ENCODE measurements at places on chromosomes 5 and 9.

GRCh38 chr5:75368391-75368790 is 31.4 kb downstream of the HMGCR start:
- DNase-seq = no peak

GRCh38 chr9:134455934-134456755 is 129.9 kb downstream of the RXRA start:
- DNase-seq = peak; percentile 87

- DNase-seq = no peak
These were observed 20.4 kb upstream of the GDNF start for GRCh38 chr5:37860206-37860605.

DNA sequence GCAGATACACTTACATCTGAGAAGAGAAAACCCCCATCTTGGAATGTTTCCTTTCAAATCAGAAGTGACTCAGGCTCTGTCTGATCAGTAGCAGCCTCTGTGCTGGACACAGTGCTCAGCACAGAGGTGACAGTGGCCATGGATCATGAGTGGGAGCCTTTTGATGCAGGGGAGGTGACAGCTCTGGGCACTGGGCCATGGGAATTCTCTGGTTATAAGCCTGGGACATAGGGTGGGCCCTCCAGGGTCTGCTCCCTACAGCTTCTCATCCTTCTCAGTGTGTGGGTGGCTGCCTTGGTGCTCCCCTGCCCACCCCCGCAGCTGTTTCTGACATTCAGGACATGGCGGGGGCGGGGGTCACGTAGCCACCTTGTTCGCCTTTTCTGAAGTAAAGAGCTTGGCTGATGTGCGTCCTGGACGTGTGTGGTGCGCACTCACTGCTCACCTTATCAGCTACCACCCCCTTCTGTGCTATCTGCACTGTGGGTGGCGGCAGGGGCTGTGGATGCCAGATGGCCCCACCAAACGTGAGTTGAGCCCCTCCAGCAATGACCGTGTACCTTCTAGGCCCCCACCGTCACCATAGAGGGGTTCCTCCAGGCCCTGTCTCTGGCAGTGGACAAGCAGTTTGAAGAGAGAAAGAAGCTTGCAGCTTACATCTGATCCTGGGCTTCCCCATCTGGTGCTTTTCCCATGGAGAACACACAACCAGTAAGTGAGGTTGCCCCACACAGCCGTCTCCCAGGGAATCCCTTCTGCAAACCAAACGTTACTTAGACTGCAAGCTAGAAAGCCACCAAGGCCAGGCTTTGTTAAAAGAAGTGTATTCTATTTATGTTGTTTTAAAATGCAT is 24.0 kb downstream of the TRIP13 start:
- DNase-seq = peak; percentile 45

GRCh38 chr9:120755044-120755443 is 38.2 kb downstream of the FBXW2 start:
- DNase-seq = no peak

DNA sequence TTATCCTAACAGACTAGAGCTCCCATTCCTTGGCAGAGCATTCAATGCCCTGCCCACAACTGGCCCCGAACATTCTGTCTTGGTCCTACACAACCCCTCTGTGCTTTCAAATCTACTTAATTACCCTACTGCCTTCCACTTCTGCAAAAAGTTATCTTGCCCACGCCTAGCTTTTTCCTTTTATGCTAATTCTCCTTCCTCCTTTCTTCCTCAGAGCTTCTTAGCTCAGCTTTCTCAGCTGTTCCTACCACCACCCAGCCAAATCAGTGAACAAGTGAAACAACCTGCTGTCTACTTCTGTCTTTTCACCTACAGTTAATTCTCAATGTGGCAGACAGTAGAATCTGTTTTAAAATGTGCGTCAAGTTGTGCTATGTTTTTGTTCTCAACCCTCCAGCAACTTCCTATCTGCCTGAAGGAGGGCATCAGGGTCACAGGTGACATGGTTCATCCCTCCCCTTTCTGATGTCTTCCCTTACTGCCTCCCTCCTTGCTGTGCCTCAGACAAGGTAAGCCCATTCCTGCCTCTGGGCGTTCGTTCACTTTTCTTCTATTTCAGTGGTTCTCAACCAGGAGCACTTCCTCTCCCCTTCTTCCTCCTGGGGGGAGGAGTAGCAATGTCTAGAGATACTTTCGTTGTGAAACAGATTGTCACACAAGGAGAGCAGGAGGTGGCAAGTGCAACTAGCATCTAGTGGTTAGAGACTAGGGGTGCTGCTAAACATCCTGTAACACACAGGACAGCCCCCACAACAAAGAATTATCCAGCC is 1.3 kb upstream of the REEP5 start:
- no peak for DNase-seq

DNA sequence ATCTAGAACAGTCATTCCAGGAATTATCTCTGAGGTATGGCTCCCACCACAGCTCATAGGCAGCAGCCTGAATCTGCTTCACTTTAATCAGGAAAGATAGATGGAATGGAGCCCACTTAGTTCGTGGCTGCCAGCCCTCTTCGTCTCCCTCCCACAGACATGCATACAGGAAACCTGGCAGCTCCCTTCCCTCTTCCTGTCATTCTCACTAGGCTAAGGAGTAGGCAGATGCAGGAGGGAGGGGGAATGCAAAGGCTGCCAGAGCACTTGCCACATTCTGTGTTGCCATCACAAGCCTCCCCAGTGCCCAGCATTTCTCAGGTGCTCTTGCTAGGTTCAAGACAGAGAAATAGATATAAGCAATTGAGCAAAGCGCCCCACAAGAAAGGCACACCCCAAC is 378.9 kb downstream of the ELAVL2 start:
- no peak for DNase-seq

DNA sequence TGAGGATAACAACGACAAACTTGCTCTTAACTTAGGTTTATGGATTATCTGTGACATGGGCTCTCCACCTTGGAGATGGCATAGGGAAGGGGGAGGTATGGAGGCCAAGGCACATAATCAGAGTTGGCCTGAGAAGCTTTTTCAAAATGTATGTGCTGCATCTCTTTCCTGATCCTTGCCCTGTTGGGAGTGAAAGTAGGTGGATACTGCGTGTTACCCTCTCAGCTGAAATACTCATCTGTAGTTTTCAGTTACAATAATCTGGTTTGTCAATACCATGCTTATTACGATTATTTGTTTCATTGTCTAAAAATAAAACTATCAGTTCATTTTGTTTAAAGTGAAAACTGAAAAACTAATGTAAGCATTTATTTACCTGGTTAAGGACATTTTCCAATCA is 86.7 kb downstream of the SLC44A1 start:
- DNase-seq = no peak

DNA sequence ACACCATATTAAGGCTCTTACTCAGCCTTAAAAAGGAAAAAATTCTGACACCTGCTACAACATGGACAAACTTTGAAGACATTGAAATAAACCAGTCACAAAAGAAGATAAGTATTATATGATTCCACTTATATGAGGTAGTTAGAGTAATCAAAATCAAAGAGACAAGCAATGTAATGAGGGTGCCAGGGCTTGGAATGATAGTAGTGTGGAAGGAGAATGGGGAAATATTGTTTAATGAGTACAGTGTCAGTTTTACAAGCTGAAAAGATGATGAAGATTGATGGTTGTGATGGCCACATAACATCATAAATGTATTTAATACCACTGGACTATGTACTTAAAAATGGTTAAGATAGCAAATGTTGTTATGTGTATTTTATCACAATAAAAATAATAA is 485.7 kb downstream of the SPATA31D1 start:
- DNase-seq = no peak

DNA sequence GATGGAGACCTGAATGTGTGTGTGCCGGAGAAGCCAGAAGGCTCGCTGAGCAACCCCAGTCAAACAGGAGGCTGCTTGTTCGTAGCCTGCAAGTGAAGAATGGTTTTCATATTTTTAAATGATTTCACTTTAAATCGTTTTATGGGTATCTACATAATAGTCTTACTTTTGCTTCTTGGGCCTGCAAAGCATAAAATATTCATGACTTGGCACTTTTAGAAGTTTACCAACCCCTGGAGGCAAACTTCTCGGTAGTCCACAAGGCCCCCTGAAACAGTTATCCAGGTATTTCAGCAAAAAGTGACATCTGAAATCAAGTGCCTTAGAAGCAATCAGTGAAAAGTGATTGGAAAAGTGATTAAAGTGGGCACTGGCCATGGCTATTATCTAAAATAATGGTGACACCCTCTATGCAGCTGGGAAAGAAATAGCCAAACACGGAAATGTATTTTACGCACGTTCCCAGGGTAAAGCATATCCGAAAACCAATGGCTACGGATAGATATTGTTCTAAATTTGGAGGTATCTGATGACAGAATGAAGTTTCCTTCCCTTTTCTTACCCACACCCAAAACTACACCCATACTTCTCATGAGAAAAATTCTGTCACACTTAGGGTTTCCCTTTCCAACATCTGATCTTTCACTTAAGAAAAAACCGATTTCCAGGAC is 39.0 kb downstream of the RAPGEF1 start:
- DNase-seq = no peak

DNA sequence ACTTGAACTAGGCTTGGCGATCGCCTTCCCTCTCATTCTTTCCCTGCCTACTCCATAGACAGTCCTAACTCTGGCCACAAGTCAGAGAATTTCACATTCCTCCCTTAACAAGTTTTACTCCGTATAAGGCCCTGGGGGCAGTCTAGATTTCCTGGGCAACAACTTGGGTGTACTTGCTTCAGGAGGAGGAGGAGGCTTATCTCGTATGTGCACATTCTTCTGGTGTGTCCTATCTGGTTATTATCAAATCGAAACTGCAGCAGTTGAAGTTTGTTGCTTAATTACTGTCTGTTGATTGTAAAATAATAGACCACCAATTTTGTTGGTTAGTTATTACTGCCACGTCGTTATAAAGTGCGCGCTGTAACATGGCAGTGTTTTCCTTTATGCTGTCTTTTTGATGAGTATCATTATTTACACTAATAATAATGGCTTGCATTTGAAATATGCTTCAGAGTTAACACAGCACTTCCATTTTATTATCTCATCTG is 42.0 kb downstream of the PIP5K1B start:
- no peak for DNase-seq

Measured in activated effector memory CD4-positive, alpha-beta T cell treated with anti-CD3 and anti-CD28 coated beads, Interleukin-2, amount 50 U/mL, for 16 hours (primary cell).